ENCODE measurements at places on chromosomes 3 and 15.

DNA sequence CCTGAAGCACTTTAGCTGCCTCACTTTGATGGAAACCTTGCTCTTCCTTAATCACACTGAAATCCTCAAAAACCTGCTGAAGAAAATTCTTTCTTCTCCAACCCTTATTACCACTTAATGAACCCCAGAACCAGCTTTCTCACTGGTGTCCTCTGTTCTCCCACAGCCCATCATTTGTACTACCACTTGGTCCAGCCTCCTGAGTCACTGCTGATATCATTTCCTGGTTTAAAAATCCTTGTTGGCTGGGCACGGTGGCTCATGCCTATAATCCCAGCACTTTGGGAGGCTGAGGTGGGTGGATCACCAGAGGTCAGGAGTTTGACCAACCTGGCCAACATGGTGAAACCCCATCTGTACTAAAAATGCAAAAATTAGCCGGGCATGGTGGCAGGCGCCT is 418.6 kb upstream of the KCNMB2 start:
- no peak for DNase-seq

- no peak for DNase-seq
Observed at GRCh38 chr15:97023488-97023844, 693.0 kb downstream of the NR2F2 start.

DNA sequence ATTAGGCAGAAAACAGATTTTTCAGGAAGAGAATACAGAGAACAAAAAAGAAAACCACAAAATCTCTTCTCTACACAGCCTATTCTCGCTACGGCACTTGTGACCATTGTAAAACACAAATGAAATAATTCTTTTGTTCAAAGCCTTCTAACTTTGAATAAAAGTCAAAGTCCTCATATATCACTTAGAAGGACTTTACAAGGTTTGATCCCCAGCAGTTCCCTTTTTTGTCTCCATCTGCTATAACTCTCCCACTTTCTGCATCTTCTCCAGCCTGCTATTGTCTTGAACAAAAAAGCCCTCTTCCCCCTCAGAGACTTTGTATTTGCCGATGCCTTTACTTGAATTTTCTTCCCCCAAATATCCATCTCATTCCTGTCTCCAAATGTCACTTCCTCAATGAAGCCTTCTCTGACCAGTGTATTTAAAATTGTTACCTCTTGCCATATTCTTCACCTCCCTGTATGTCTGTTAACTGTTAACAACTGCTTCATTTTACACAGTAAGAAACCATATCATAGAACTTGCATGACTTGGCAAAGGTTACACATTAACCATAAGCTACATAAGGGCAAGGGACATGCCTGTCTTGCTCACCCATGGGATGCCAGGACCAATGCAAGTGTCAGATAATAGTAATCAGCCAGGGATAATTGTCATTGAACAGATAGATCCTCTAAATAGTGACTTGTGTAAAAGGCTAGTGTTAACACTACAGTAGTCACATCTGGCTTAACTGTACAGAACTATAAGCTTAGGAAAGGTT is 122.4 kb downstream of the CBLB start:
- no peak for DNase-seq

- no peak for DNase-seq
Observed at GRCh38 chr3:150235799-150236198, 172.3 kb upstream of the TSC22D2 start.

DNA sequence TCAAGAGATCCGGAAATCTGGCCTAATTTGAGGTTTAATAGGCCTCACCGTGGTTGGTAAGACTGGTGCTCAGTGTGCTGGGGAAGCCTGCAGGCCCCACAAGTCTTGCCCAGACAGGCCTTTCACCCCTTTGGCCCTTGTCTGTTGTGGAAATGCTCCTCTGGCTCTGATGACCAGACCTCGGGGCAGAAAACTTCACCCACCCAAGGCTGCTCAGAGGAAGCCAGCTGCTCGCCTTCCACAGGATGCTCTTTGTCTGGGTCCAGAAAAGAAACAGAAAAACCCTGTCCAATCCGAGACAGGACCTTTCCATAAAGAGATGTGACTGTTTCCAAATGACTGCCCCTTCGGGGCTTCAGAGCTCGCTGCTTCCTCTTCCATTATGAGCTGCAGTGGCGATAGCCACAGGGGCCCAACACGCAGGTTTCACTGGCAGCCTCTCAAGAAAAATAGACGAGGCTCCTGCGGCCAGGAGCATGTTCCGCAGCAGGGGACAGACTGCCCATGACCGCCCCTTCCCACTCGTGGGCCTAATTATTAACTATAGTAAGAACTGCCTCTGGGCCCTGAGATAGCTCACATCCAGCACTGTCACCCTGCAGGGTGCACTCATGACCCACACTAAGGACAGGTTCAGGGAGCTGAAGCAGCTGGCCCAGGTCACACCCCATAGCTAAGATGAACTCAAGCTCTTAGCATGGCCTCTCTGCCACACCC is 6.8 kb upstream of the SNX22 start:
- no peak for DNase-seq

- no peak for DNase-seq
Observed at GRCh38 chr15:91967935-91968606, 114.6 kb downstream of the SLCO3A1 start.

DNA sequence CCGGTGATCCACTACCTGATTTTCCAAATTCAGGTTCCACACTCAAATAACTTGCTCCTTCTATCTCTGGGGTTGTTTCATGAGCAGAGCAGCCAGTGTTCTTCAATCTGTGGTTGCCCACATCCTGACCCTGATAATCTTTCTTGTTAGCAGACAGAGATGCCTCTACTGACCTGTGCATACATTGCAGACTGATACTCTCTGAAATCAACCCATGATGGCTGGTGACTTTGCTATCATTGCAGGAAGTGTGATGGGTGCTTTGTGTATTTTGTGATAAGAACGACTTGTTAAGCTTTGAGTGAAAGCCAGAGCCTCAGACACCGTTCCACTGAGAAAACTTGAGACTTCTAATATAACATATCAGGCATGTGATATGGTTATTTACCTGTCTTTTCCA is 39.9 kb downstream of the GATM start:
- DNase-seq = no peak

DNA sequence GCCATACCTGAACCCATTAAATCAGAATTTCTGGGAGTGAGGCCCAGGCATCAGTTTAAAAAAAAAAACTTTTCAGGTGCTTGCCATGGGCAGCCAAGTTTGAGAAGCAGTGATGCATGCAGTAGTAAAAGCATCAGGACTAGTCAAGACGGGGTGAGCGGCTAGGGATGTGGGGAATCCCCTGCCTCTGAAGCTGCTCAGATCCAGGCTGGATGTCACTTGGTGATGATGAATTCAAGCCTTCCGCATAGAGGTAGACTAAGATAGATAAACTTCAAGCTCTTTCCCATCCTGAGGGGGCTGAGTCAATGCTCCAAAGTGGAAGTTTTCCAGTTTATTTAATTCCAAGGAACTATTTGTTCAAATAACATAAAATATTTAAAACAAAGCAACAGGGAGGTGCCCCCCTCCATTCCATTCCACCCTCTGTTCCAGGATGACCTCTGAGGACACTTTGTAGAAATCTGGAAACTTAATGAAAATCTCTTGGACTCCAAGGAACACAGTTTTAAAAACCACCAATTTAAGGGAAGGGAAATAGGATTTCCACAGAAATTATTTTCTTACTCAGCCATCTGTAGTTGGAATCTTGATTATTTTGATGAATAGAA is 100.4 kb upstream of the NR2E3 start:
- DNase-seq = no peak

GRCh38 chr15:29003191-29003839 is 117.5 kb downstream of the APBA2 start:
- DNase-seq = no peak

DNA sequence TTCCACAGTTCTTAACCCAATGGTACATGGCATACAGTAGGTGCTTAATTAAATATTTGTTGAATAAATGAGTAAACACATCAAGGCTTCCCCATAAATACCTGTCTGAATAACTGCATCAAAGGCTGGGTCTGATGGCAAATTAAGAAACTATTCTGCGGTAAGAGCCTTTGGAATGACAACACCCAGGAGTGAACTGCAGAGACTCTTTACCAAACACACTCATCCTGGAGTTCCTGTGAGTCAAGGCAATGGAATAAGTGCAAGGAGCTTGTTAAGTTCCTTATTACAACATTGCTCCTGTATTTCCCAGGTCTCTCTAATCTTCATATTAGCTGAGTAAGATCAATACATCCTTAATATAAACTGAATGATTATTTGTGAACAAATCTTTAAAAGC is 119.9 kb upstream of the STT3B start:
- no peak for DNase-seq

- DNase-seq = no peak
Observed at GRCh38 chr3:64861684-64862083, 173.9 kb upstream of the ADAMTS9 start.

DNA sequence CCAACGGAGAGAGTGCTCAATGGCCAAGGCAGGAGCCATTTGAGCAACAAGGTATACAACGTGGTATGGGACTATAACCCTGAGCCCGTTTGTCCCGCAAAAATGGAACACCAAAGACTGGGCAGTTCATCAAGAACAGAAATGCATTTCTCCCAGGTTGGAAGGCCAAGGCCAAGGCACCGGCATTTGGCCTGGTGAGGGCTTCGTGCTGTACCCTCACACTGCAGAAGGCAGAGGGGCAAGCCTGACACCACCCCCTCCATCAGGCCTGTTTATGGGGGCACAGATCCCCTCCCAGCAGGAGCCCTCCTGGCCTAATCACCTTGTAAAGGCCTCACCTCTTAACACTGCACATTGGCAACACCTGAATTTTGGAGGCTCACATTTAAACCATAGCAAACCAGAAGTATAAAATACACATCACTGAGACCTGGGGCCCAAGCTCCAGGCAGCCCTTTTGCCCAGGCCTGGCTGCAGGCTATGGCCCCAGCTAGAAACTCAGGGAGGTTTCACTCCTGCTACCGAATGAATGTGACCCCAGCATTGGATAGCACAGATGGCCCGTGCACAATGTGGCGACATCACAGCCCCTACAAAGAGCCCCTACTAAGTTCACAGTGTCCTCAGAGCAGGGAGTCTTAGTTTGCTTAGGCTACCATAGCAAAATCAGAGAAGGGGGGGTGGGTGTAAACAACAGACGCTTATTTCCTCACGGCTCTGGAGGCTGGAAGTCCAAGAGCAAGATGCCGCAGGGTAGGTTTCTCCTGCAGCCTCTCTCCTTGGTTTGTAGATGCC is 47.1 kb downstream of the KLF15 start:
- no peak for DNase-seq

GRCh38 chr15:48426044-48426443 is 94.8 kb downstream of the DUT start:
- DNase-seq = no peak

GRCh38 chr15:101317336-101317872 is 22.4 kb upstream of the SNRPA1 start:
- DNase-seq = no peak

- DNase-seq = no peak
Observed at GRCh38 chr15:98658831-98659699, 10.7 kb downstream of the IGF1R start.
